LHCN-M2 (cell line): ENCODE measurements at places on chromosomes 7 and 10. TPM values are rescaled to one million over a fixed set of nuclear protein-coding genes. Genes with fewer than 3 reads are reported as not detected.
A peak's percentile ranks its signal among the peaks of the same experiment; 100 is the strongest.

GPR22 gene
- total RNA-seq: not detected in 2 replicates

GRCh38 chr7:137981668-137982067 is 20.2 kb downstream of the CREB3L2 start:
- peak; percentile 47 for DNase-seq

GRCh38 chr7:103101543-103101942 is 26.6 kb downstream of the ARMC10 start:
- no peak for DNase-seq

- DNase-seq: no peak
Measured at GRCh38 chr10:86434656-86435055, 68.1 kb upstream of the GRID1 start.

- no peak for DNase-seq
Measured at GRCh38 chr7:116441534-116441933, 58.0 kb upstream of the CAV2 start.

- DNase-seq: no peak
Measured at GRCh38 chr7:4809666-4810065, 34.2 kb downstream of the AP5Z1 start.

- peak; percentile 64 for DNase-seq
Measured at GRCh38 chr7:66330961-66331360, 125.8 kb downstream of the TPST1 start.

GRCh38 chr10:12332572-12333379 is 16.6 kb upstream of the CAMK1D start:
- no peak for DNase-seq
